ENCODE measurements at places on chromosomes 2 and 18. TPM values are rescaled to one million over a fixed set of nuclear protein-coding genes. Genes with fewer than 3 reads are reported as not detected.

WIPF1 gene
- total RNA-seq = 5.1 TPM

DNA sequence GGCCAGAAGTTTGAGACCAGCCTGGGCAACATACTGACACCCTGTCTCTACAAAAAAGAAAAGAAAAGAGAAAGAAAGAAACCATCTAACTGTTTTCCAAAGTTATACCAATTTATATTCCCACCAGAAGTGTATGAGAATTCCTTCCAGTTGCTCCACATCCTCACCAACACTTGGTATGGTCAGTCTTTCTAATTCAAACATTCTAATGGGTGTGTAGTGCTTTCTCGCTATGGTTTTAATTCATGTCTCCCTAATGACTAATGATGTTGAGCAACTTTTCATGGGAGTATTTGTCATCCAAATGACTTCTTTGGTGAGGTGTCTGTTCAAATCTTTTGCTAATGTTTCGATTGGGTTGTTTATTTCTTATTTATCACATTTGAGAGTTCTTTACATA lies 10.5 kb upstream of the B3GNT7 start:
- DNase-seq = no peak

CELF4 gene
- total RNA-seq = 0.11 TPM

PRKD3 gene
- 40.2 TPM for total RNA-seq

DNA sequence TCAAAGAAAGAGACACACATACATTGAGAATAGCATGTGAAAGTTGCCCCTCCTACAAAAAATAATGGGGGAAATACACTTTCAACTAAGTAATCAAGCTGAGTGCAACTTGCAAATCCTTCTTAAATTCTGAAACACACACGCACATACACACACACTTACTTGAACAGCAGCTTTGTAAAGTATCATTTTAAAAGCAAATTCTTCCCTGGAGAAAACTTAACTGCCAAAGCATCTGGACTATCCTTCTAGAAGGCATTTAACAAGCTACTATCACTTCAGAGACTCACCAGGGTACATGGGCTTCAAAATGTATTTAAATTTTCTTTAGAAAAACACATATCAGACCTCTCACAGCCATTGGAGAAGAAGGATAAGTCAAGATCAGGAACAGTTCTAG lies 15.3 kb downstream of the GAREM1 start:
- DNase-seq = no peak

- DNase-seq = no peak
Measured at GRCh38 chr2:41944220-41944880, 103.5 kb upstream of the PKDCC start.

Data from Caco-2 (cell line).